ENCODE measurements at places on chromosomes 6 and 20. TPM values are rescaled to one million over a fixed set of nuclear protein-coding genes. Genes with fewer than 3 reads are reported as not detected.

Gene NHSL1
- total RNA-seq: 21.8 TPM

Gene HTR1E
- total RNA-seq: not detected

Gene ECI2
- 130 TPM for total RNA-seq

Gene SLC22A3
- 0.09 TPM for total RNA-seq
